ENCODE measurements at places on chromosomes 16 and 17.

DNA sequence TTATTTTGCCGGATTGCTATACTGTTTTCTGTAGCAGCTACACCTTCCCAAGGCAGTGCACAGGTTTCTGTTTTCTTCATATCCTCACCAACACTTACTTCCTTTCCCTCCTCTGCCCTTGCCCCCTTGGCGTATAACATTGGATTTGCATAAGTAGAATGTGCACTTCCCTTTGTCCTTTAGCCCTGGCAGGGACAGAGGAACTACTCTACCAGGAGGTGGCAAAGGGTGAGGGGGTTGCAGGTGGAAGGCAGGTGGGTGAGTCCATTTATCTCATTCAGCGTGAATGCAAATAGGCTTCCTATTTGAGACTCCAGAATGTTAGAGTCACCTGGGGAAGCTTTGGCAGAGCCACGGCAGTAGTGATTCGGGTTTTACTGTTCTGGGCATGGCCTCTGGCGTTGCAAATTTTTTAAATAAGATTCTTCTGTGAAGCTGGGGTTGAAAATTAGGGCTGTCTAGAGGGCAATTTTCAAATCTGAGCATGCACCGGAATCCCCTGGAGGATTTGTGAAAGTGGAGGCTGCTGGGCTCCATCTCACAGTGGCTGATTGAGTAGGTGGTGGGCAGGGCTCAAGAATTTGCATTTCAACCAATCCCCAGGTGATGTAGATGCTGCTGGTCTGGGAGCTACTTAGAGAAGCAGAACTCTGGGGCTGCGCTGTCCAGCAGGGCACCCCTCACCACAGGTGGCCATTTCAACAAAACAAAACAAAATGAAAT lies 84.7 kb downstream of the PLCG2 start:
- no peak for DNase-seq

- DNase-seq = no peak
Measured at GRCh38 chr16:69417520-69418199, 6.8 kb upstream of the CYB5B start.

- no peak for DNase-seq
Measured at GRCh38 chr17:47704116-47704515, 10.2 kb downstream of the TBKBP1 start.

GRCh38 chr17:64505340-64506200 lies 519 bp downstream of the DDX5 start:
- peak; percentile 48 for DNase-seq

GRCh38 chr16:50568187-50568815 lies 20.1 kb downstream of the NKD1 start:
- no peak for DNase-seq

DNA sequence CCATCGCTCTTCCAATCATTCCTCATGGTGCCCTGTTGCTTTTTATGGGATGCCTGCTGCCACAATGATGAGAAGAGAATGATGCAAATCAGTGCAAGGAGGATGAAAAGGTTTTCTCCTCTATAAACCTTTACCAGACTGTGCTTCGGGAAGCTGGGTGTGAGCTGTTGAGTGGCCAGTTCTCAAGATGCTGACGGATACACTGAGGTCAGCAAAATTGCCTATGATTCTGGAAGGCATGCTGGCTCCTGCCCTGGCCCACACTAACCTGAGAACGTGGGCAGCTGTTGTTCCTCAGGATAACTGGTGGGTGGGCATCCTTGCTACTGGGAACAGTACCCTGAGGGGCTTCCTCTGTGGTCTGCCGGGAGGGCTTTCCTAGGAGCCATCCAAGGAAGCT lies 795 bp upstream of the PIRT start:
- no peak for DNase-seq

DNA sequence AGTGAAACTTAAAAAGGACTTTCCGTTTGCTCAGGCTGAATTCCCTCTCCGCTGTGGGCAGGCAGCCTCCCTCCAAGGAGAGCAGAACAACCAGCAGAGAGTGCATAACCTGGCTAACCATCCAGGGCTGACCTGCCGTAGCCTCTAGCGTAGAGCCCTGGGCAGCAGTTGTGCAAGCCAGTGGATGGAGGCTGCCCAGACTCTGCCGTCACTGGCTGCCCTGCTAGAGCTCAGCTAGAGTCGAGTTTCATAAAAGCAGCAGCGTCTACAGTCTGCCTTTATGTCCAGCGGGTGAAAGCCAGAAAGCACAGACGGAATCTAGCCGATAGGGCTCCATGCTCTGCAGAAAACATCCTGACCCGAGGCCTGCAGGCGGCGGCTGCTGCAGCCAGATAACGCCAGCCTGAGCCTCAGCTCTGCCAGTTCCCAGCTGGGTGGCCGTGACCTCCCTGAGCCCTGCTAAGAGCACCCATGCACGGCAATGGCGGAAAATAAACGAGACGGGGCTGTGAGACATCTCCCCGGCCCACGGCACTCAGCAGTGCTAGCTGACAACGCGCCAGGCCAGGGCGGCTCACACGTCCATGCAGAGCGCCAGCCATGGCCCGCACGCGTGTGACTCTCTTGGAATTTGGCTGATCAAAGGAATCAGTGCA lies 231.3 kb downstream of the ENGASE start:
- DNase-seq = no peak

DNA sequence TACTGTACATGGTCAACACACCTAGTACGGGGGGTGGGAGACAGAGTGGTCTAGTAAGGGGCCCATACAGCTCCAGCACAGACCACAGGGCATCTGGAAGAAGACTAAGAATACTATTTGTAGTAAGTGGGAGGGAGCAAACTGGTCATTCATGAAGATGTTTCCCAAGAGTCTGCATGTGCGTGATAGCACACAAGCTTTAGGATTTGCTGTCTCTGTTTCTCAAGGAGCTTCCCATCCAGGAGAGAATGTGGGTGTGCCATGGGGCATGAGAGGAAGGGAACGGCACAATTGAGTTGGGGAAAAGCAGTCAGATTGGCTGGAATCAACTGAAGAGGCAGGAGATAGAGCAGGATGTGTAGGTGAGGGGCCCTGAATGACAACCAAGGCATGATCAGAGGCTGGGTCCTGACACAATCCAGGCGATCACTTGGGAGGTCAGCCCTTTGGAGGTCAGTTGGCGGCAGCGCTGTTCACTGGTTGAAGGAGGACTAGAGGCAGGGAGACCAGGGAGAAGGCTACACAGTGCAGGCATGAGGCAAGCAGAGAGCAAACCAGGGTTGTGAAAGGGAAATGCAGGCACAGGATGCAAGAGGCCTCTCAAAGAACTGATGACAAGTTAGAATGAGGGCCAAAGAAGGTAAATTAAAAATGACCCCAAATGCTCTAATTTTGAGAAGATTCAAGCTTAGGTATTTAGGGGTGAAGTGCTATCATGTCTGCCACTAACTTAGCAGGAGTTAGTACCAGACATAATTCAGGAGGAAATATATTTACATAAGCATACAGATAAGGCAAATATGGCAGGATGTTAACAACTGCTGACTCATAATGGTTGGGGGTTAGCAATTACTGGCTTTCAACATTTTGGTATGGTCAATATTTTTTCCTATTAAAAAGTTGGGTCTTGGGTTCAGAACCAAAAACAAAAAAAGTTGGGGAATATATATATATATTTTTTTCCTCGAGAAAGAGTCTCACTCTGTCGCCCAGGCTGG lies 10.3 kb downstream of the UBE2O start:
- no peak for DNase-seq

DNA sequence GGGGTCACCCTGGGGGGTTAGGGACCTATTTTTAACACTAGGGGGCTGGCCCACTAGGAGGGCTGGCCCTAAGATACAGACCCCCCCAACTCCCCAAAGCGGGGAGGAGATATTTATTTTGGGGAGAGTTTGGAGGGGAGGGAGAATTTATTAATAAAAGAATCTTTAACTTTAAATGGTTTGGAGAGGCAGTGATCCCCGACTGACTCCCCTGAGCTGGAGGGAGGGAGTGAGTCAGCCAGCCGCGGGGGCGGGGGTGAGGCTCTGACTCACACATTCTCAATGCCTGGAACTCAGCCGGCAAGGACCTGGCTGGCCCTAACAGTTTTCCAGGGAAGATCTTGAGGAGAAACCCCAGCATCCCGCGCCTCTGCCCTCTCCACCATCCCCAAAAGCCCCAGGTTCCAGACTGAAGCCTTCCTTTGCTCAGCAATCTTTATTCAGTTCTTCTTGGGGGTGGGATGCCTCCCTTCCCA lies 1.5 kb downstream of the HCFC1R1 start:
- no peak for DNase-seq

- no peak for DNase-seq
Measured at GRCh38 chr17:6163612-6164333, 93.6 kb downstream of the WSCD1 start.

GRCh38 chr16:30113711-30114333 lies 485 bp upstream of the GDPD3 start:
- no peak for DNase-seq

GRCh38 chr17:30568117-30568430 lies 90.9 kb downstream of the GOSR1 start:
- DNase-seq = no peak

DNA sequence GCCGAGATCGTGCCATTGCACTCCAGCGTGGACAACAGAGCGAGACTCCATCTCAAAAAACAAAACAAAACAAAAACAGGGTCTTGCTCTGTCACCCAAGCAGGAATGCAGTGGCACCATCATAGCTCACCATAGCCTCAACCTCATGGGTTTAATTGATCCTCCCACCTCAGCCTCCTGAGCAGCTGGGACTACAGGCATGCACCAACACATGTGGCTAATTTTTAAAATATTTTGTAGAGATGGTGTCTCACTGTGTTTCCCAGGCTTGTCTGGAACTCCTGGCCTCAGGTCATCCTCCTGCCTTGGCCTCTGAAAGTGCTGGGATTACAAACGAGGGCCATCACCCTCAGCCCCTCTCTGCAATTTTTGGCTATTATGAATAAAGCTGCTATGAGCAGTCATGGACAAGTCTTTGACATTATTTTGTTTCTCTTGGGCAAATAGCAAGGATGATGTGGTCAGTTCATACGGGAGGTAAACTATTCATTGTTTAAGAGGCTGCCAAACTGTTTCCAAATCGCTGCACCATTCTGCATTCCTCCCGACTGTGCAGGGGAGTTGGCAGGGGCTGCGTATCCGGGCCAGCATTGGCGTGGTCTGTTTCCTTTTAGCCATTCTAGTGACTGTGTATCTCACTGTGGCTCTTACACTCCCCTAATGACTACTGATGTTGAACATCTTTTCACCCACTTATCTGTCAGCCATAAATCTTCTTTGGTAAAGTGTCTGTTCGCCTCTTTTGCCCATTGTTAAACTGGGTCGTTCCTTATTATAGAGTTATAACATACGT lies 21.1 kb downstream of the EIF4A3 start:
- no peak for DNase-seq

DNA sequence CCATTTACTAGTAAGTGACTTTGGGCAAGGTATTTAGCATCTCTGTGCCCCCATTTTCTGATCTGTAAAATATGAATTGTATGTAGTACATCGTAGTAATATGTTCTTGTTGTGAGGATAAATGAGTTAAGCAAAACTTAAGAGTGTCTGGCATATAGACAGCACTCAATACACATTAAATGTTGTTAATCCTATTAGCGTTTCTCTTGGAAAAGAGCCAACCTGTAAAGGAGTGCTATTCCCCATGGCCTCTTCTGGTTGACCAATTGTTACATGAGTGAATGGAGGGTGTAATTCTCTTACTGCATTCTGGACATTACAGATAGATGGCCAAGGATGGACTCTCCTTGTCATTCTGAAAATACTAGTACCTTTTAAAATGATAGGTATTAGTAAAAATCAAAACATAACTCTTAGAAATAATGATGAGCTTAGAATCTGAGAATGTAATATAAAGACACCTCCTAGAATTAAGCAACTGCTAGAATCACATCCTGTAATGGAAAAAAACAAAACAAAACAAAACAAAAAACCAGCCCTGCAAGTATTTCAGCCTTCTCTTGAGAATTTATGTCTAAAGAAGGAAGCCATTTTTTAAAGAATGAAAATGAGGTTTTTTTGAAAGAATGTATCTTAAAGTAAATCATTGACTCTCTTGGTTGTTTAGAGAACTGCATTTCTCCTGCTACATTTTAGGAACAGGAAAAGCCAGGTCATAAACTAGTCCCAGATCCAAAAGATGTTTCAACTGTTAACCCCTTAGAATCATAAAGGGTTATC lies 30.5 kb downstream of the IQCK start:
- no peak for DNase-seq

DNA sequence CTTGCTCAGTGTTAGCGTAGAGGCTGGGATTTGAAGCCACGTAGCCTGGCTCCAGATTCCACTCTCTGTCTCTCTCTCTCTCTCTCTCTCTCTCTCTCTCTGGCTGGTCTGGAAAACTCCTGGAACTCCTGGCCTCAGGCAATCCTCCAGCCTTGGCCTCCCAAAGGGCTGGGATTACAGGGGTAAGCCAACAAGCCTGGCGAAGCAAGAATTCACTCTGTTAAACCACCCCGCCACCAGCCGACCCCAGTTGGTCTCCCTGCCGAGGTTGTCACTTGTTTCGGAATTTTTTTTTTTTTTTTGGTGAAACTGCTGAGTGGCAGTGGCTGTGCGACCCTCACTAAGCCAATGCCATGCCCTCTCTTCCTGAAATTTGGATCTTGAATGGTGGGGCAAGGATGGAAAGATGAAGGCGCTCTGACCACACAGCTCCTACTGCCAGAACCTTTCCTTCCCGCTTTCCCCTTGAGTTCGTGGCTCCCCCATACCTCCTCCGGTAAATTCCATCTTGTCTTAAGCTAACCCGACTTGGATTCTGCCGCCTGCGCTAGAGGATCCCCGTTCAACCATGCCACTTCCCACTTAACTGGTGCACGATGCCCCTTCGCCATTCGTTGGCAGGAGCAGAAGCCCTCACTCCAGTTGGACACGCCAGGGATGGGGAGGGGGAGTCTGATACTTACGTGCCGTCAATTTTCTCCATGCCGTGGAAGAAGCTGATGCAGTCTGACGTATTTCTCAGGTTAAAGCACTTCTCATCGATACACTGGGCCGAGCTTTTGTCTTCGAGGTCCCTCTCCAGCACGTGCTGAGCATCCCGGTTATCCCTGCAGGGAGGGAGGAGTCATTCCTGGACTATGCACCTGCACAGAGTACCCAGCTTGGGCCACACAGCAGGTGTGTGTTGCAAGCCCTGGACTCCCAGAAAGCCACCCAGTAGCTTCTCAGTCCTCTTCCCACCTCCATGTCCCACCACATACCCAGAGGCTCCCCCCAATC lies 13.1 kb downstream of the TEKT5 start:
- no peak for DNase-seq

DNA sequence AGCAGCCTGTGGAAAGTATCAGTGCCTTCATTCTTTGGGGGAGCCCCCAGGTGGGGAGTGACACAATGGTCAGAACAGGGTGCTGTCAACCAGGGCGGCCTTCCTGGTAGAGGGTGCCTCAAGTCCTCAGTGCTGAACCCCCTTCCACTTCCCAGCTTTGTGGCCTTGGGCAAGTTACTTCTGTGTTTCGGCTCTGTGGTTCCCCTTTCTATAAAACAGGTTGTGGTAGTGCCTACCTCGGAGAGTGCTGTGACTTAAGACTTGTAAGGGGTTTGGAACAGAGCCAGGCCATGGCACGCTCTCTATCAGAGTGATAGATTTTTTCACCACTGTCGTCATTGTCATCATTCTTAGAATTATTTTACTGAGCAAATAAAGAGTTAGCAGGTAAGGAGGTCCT lies 141.1 kb downstream of the CCDC182 start:
- DNase-seq = no peak

DNA sequence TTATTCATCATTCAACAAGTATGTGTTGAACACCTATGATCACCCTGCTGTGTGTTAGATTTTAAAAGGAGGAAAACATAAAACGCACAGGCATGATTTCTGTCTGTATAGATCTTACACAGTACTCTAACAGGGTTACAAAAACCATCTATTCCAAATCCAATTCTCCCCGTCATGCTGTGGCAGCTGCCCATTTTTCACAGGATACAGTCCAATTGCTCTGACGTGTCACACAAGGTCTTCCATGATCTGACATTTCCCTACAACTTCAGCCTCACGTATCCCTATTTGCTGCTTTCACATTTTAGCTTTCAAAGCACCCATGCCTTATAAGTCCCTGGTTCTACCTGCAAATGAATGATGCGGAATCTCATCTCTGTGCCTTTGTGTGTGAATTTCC lies 67.0 kb upstream of the CNTNAP4 start:
- no peak for DNase-seq

All from cerebellar nuclear complex (tissue), 1 donor.